ENCODE measurements at places on chromosomes 2 and 18.

GRCh38 chr2:239300242-239300641 lies 100.6 kb downstream of the HDAC4 start:
- DNase-seq, result no peak

GRCh38 chr18:22179174-22179573 lies 9.8 kb downstream of the GATA6 start:
- DNase-seq, result no peak

DNA sequence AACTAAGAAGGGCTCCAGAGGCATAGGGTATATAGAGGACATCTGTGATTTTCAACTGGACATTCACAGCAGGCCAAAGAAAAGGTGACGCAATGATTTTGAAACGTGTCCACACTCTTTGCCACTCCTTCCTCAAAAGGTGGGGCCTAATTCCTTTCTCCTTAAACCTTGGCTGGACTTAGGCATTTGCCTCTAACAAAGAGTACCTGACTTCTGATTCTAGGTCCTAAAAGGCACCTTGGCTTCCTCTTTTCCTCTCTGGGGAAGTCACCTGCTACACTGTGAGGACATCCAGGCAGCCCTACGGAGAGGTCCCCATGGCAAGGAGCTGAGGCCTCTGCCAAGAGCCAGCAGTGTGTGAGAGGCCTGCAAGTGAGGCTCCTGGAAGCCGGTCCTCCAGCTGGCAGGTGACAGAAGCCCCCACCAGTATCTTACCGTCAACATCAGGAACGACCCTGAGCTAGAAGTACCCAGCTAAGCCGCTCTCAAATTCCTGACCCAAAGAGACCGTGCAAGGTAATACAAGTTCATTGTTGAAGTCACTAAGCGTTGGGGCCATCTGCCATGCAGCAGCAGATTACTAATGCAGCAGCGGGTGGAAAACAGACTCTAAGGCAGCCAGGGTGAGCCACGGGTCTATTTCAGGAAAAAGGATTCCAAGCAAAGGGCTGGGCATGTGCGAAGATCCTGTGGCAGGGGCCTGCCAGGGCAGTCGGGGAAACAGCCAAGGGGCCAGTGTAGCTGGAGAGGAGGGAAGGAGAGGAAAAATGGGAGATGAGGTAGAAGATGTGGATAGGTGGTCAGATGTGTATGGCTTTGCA lies 7.4 kb upstream of the HES6 start:
- DNase-seq, result no peak

DNA sequence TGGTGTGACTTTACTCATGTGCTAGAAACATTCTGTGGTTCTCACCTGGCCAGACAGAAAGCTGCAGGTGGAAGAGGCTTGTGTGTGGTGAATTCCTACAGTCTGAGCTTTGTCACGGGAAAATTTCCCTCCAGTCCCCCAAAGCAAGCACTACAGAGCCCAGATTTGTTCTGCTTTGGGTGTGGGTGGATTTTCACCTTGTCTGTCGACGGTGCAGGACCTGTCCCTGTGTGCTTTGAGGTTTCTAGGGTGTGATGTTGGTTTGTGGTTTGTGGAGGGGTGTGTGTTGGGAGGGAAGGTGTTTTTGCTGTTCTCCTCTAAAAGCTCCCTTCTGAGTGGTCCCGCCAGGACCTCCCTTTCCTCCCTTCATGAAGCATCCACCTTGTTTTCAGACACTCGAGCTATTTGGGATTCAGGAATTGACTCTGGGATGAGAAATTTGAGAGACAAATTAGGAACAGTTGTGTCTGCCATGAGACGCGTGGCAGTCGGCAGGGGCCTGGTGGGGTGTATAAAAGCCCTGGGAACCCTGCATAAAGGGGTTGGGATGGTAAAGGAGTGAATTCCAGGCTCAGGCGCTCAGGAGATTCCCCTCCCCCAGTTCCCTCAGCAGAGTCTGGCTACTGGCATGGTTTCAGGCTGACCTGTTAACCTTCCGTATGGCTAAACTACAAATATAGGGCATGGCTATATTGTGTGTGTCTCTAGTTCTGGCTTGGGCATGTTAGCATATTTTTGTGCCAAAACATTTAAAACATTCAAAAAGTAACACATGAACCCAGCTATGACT lies 65.5 kb downstream of the DGKD start:
- DNase-seq, result no peak

- DNase-seq, result no peak
Observed at GRCh38 chr18:45657357-45658335, 42.4 kb downstream of the SLC14A2 start.

- peak; percentile 5 for DNase-seq
Observed at GRCh38 chr2:108988796-108989713, at the start of gene EDAR. TSS of gene EDAR (minus strand) at chr2:108989220. CDS start at chr2:108931014, 58,206 bp downstream.

GRCh38 chr2:73107211-73107926 lies 5.4 kb downstream of the RAB11FIP5 start:
- DNase-seq, result no peak

DNA sequence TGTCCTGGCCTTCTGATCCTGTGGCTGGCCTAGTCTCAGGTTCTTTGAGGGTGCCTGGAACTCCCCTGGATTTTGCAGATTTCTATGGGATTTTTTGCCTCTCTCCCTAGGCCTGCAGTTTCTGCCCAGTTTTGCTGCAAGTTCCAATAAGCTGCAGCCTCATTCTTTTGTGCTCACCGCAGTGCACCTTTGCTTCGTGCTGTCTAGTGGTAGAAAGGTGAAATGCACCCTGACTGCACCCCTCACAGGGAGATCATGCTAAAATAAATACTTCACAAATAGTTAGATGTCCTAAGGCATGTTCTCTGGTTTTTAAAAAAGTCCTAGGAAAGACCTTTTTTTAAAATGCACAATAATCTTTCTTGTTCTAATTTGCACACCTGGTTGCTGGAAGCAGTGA lies 72.5 kb downstream of the GNAL start:
- DNase-seq, result no peak

DNA sequence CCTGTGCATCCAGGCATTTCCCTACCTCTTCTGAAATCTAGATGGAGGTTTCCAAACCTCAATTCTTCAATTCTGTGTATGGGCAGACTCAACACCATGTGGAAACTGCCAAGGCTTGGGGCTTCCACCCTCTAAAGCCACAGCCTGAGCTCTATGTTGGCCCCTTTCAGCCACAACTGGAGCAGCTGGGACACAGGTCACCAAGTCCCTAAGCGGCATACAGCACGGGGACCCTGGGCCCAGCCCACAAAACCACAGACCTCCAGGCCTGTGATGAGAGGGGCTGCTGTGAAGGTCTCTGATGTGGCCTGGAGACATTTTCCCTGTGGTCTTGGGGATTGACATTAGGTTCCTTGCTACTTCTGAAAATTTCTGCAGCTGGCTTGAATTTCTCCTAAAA lies 255.4 kb downstream of the TDRD15 start:
- DNase-seq, result no peak

DNA sequence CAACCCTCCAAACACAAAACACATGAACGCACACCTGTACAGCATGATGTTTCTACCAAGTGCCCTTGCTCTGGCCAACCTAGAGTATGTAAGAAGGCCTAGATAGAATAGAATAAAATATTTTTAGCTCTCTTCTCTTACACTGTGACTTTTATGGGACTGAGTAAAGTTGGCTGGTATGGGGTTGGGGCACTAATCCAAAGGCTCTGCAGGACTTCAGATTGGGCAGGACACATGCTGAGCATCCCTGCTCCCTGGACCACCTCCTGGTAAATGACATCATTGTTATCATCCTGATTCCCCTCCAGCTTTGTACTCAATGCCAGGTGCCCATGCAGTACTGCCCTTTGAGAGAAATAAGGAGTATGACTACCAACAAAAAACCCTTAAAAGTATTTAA lies 322.2 kb downstream of the SLC8A1 start:
- DNase-seq, result no peak

DNA sequence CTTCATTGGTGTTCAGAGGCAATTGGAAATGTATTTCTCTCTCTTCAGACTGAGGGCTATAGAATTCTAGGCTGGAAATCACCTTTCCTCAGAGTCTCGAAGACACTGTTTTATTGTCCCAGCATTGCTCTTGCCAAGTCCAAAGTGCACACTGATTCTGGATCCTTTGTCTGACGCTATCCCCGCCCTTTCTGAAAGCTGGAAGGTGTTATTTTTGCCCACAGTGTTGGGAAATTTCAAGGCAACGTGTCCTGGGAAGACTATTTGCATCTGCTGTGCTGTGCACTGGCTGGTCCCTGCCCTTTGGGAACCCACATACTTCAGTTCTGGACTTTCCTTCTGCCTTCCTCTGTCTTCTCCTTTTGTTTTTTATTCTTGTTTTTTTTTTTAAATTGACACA lies 190.8 kb downstream of the SH3BP4 start:
- no peak for DNase-seq

GRCh38 chr2:41847744-41848441 lies 199.9 kb upstream of the PKDCC start:
- DNase-seq, result no peak
